T47D (cell line): ENCODE measurements at places on chromosomes 2 and 18.

- DNase-seq = no peak
Measured at GRCh38 chr2:184689638-184690037, 91.3 kb downstream of the ZNF804A start.

DNA sequence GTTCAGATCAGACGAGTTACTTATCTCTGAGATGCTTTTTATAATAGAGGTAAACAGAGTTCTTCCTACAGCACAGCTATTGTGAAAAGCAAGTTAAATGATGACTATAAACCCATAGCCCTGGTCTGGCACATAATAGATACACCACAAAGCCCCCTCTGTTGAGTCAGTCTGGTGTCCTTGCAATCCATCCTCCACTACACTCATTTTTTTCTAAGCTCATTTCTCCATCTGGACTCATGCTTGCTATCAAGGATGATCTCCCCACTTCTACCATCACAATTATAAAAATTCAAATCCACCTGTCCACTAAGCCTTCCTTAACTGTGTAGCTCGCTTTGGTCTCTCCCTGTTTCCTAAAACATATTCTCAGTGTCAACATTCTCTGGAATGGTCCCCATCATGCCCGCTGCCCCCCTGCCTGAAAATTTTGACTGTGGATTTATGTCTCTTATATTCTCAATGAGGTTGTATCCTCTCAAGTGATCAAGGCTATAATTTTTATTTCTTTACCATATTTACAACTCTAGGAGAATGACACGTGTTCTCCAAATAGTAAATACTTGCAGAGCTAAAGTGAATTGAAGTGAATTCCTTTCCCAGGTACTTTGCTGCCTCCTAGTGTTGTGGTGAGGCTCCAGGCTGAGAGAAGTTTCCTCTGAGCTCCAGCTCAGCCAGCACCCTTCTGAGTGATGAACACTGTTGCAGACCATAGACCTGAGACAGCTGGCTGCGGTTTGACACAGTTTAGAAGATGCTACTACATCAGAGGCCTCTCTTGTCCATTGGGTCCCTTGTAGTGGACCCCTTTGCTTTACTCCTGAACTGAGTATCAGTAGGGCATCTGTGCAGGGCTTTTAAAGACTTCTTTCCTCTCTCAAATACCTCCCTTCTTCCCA is 108.7 kb downstream of the DPP10 start:
- peak; percentile 30 for DNase-seq

DNA sequence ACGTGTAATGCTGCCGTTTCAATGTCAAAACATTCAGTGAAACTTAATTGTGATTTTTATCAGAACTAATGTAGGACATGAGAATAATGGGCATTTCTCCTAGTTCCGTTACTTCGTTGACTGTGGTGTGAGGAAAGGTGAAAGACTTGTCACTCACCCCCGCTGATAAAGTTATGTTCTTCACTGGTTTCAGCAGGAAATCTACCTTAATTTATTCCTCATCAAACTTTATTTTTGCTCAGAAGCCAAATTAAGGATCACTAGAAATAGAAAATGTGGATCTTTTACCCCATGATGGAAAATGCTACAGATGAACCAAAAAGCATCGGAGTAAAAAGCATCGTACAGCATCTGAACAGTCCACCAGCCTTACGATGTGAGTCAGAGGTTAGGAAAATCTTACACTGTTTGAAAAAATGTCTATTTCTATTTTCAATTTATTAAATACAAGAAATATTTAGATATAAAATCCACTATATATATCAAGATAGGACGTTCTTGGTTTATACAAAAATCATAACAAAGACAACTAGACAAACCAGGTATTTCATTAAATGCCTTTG is 1.0 kb upstream of the ROCK1 start:
- DNase-seq = no peak

- DNase-seq = no peak
Measured at GRCh38 chr2:101371636-101372035, 15.7 kb downstream of the CREG2 start.

DNA sequence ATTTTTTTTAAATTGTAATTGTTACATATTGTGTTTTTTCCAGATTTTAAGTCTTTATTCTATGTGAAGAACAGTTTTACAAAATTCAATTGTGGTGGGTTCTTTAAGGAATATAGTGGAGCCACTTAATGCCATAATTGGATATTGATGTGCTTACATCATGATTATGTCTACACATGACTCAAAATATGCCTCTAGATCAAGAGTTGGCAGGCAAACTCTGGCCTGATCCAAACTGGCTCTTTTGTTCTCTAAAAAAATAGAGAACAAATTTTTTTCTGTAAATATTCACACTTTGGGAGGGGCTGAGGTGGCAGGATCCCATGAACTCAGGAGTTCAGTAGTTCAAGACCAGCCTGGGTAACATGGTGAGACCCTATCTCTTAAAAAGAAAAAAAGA is 8.3 kb downstream of the EHBP1 start:
- DNase-seq = no peak

- DNase-seq = no peak
Measured at GRCh38 chr2:196967116-196967515, 40.6 kb upstream of the PGAP1 start.

GRCh38 chr2:241814643-241815476 is 5.9 kb downstream of the NEU4 start:
- DNase-seq = no peak

GRCh38 chr18:75267643-75268363 is 57.2 kb downstream of the TSHZ1 start:
- DNase-seq = no peak

DNA sequence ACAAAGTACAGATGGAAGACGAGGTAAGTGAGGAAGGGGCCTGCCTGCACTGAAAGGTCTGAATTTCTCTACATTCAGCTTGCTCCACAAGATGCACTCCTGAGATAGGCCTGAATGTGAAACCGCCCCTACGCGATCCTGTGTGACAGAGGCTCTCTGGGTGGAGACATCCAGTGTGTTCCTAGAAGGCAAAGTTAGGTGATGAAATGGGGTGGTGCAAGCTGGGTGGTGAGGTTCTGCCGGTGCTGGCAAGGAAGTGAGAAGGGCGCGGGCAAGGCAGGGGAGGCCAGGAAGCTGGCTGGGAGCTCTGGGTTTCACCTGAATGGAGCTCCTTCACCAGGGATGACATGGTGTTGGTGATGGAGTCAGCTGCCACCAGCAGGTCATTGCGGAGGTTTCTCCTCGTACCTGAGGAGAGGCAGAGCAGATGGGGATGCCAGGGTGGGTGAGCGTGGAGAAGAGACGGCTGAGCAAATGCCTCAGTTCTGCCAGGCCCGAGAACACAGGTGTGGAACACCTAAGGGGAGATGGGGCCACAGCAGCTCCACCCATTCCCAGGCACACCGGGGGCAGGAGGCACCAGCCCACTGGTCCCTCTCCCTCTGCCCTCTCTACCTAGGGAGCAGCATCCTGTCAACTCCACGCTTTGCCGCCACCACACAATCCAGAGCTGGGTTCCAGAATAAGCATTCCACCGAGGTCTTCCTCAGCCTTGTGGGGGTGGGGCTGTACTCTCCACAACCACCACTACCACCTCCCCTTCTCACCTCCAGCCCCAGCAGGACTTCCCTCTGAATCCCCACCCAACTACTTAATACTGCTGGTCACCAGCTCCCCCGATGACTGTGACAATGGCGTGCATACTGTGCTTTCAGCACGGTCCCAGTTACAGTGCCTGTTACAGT is 45.5 kb upstream of the DNMT3A start:
- no peak for DNase-seq

DNA sequence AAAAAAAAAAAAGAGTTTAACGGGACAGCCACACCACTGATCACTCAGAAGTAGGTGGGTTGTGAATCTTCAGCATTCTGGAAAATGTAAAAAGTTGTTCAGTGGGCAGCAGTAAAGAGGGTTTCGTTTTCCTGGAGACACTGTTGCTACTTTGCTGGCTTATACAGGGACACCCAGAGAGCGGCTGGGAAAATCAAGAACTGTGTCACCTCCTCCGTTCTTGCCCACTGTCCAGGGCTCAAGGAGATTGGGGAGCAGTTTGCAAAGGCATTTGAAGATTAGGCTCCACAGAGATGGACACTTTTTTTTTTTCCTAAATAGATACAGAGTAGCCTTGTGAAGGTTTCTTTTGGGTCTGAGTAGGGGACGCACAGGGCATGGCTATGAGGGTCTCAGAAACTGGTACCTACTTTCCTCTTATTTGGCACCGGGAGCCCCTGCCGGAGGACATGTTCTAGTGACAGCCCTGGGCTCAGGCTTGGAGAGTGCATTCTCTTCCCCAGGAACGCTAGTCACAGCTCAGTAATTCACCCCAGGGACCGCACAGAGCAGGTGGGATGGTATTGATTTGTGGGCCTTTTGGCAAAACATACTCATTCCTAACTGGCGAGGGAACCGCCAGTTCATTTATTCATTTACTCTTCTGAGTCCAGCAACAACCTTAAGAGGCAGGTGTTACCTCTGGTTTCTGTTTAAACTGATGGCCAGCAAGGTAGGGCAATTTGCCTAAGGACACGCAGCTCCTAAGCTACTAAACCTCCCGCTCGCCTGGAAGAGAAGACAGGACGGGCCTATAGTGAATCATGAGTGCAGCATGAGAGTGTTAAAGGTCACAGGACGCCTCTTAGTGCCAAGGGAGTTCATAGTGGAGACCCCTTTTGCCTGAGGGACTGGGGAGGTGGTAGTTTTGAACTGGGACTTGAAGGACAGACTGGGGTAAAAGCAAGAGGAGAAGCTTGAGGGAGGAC is 53.1 kb downstream of the HPCAL1 start:
- DNase-seq = no peak

DNA sequence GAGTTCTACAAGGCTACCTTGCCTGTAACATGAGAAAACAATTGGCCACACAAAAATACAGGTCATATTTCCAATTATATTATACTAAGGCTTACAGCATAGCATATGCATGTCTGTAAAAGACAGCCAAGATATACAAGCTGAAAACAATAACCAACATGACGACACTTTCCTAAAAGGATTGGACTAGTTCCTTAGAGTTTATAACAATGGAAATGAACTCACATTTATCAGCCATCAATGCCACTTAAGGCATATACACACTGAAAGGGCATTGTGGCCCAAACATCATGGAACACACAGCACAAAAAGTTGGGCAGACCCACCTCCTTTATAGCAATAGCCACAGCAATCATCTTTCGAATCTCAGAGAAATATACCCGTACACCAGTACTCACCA is 52.0 kb downstream of the SLC40A1 start:
- DNase-seq = no peak

GRCh38 chr2:184620367-184620766 is 22.0 kb downstream of the ZNF804A start:
- no peak for DNase-seq

- no peak for DNase-seq
Measured at GRCh38 chr2:108635630-108636354, 83.5 kb upstream of the RANBP2 start.

DNA sequence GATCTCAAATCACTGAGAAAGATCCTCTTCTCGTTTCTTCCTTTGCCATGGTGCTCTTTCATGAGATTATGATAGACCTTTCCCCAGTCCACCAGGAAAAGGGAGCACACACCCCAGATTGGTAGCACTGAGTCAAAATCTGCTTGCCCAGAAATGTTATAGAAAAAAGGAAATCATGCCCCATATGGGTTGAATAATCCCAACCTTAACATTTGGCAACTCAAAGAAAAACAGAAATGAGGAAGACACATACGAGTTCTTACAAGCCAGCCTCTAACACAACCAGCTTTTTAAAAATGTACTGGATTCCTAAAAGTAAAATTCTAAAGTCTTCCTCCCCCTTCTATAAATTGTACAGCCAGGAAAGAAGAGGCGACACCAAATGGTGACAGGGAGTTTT is 103.0 kb downstream of the ANKRD44 start:
- no peak for DNase-seq

DNA sequence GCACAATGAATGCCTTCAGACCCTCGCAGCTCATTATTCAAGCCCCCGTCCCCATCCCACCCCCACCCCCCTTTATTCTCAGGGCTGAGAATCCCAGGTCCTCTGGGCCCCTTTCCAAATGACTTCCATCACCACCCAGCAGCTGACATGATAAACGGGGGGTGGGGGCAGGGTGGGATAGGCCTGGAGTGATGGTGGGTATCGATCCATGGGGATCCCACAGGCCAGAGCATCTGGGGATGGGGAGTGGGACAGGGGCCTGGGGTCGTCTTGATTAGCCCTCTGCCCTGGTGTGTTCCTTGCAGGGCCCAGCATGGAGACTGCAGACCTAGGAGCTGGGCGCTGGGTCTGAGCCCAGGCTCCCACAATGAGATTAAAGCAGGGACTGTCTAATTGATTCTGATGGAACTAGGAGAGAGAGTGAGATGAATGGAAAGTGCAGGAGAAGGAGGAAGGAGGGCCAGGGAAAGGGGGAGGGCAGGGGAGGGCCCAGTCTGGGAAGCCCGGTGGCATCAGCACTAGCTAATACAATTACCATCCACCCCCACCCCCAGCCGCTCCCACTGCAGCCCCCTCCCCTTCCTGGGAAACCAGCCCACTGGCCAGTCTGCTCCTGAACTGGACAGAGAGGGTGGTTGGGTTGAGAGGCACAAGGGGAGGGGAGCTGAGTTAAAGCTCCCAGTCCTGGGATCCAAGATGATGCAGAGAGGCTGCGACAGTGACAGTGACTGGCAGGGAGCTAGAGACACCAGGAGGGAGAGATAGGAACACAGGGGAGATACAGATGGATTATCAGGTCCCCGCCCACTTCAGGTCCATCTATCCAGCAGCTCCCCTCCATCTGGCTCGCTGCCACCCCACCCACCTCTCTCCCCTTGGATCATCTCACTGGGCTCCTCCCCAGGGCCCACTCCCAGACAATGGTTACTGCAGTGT is 13.1 kb upstream of the TNS1 start:
- no peak for DNase-seq

- no peak for DNase-seq
Measured at GRCh38 chr2:10061221-10061925, 18.0 kb downstream of the KLF11 start.

DNA sequence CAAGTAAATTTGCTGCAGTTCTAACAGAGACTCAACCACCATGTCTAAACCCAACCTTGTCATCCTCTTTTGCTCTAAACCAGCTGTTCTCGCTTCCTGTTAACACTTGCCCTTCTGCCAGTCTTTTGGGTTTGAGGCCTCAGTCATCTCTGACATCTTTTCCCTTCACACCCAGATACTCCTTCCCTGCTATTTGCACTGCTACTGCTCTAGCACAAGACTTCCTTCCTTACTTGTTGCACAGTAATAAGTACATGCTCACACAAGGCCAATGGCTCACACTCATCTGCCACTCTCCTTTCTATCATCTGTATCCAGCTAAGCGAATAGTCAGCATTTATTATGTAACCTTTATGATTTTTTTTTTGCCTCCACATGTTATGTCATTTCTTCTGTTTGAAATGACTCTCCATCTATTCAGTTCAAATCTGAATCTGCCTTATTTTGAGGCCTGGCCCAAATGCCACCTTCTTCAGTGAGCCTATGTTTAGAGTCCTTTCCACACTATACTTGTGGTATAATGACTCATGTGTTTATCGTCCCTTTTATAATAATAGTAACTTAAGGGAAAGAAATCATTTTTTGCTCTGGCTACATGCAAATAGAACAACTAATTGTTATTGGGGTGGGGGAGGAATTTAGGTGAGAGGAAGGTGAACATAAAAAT is 22.5 kb upstream of the CDKL4 start:
- DNase-seq = no peak

GRCh38 chr18:32881009-32881408 is 108.2 kb upstream of the KLHL14 start:
- no peak for DNase-seq
